ENCODE measurements at places on chromosomes 7 and 10.

GRCh38 chr10:92993699-92994272, 66.8 kb upstream of the CYP26C1 start:
- no peak for DNase-seq

- DNase-seq: no peak
Measured at GRCh38 chr7:121069346-121070100, 81.0 kb downstream of the CPED1 start.

DNA sequence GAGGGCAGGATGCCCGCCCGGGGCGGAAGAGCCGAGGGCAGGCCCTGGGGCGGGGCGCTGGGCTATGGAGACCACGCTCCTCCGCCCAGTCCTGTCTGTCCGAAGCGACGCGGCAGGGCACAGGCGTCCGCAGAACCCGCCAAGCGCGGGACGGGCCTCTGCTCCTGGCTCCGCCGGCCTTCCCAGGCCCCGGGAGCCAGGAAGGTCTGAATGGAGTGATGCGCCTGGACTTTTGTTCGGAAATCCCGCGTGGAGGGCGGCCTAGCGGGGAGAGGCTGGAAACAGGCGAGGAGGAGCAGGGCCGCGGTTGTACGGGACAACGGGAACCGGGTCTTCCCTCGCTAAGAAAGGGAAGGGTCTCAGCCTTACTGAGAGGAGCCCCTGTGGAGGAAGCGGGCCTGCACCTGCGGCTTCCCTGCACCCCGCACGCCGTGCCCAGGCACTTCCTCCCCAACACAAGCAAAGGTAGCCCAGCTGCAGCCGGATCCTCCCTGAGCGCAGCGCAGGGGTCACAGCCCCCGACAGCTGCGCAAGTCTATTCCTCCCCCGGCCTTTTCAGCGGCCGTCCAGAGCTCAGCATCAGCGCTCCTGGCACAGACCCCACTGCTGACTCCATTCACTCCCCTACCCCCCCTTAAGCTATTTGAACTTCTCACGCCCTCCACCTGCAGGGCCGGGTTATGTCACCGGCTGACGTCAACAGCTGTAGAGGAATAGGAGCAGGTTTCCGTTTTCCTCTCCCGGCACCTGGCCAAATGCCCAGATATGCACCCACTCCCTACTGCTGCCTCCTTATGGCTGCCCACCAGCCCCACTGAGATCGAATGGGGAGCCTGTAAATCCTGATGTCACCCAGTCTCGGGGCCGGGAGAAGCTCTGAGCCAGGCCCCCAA, 143.2 kb upstream of the RET start:
- no peak for DNase-seq

DNA sequence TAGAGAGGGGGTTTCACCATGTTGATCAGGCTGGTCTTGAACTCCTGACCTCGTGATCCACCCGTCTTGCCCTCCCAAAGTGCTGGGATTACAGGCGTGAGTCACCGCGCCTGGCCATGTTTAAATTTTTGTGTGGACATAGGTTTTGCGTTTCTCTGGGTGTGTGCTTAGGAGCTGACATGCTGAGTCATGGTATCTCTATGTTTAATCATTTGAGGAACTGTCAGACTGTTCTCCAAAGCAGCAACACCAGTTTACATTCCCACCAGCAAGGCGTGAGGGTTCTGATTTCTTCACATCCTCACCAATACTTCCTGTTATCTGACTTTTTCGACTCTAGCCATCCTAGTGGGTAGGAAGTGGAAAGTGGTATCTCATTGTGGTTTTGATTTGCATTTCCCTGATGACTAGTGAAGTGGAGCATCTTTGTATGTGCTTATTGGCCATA, 153.7 kb downstream of the DNAJB6 start:
- peak; percentile 51 for DNase-seq

GRCh38 chr7:125934955-125935354, 1005.3 kb upstream of the POT1 start:
- DNase-seq: no peak

GRCh38 chr10:61943674-61944378, 42.3 kb downstream of the ARID5B start:
- peak; percentile 82 for DNase-seq

DNA sequence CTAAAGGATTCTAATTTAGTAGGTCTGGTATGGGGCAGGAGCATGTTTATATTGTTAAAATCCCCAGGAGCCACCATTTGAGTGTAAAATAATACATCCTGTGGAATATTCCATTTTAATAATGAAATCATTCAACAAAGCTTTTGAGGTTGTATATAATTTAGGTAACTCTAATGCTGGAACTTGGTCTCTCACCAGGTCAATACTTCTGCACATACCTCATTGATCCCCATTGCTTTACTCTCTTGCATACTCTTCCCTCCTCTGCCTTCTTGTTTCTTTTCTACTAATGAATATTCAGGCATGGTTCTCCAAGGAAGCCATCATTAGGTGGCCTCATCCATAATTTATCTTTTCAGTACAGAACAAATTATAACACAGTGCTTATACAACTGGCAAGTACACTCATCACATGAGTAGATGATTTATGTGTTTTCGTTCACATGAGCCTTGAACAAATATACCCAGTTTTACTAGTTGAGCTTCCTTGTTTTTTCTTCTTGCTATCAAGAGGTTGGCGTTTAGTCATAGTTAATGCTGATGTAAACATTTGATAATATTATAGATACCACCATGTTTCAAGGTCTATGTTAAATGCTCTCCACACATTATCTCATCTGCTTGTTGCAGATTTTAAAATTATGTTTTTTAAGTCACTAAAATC, 7.2 kb downstream of the PALS2 start:
- no peak for DNase-seq

DNA sequence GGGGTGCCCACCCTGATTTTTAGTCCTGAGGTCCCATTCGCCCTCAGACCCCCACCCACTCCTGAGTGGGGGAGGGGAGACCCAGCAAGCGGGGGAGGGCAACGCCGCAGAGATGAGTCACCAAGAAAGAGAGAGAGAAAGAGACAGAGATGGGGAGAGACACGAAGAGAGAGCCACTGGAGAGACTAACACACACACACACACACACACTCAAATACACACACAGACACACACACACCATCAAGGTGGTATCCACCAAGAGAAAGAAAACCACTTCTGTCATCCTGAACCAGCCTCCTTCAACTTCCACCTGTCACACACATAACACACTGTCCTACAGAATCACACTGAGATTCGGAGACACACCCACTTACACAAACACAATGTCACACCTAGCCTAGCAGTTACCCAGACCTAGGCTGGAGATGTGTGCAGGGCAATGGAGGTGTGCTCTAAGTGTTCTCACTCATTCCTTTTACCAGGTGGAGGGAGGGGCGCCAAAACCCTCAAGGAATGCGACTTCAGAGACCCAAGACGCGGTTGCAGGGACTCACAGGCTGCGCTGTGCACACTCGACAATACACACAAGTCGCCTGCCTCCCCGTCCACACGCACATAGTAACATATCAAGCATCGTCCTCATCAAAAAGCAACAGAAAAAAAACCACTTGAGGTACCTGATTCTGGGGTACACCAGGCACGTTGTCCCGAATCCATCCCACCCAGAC, 3.9 kb upstream of the VGF start:
- no peak for DNase-seq

DNA sequence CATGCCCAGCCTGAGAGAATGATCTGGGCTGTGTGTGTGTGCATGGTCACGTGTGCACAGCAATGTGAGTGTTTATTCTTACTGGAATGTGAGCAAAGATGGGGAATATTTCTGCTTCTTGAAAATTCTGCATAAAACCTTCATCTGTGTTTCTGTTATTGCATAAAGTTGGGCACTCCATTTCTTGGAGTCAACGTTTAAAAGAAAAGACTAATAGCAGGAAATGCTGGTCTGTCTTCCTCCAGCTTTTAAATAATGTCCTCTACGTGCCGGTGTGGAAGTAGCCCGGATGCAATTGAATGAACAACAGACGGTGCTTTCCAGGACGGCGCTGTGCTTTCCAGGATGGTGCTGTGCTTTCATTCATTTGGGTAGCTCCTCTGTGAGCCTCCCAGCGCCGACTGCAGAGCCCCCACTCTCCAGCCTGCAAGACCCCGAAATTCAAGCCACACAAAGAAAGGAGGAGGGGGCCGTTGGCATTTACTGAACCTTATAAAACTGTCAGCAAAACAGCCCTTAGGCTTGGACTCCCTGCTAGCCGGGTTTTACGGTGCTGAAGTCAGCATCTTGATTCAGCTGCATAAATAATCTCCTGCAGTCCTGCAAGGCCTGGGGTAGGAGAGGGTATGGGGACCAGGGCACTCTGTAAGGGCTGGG, 158.2 kb upstream of the PRKCQ start:
- no peak for DNase-seq

GRCh38 chr7:69787736-69788431, 189.6 kb downstream of the AUTS2 start:
- DNase-seq: no peak

DNA sequence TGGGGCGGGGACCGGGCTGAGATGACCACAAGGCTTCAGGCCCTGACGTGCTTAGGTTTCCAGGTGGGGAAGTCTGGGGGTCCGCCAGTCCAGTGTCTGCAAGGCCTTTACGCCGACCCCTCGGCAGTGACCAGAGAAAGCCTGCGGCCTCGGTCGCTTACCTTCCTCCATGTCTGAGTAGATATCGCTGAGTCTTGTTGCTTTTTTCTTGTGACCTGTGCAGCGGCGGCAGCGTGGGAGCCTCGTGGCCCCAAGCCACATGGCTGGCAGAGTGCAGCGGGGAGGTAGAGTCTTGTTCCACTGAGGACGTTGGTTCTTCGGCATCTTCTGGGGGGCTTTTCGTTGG, 329 bp downstream of the NOLC1 start:
- peak; percentile 50 for DNase-seq

GRCh38 chr10:7046615-7047014, 364.2 kb downstream of the SFMBT2 start:
- peak; percentile 64 for DNase-seq

DNA sequence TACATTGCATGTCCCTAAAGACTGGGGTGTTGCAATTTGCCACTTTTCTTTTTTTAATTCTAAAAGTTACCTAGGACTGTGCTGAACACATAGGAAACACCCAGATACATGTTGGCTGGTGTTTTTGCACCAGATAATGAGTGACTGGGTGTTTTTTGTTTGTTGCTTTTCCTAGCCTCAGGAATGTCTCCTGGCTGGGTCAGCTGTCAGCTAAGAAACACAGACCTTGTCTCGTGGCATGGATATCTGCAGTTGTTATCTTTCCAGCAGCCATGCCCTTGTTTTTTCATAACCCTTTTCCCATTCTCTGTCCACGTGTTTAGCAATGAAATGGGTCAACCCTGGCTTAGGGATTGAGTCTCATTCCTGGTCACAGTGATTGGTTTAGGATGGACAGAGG, 433.9 kb upstream of the ZMIZ1 start:
- no peak for DNase-seq

GRCh38 chr10:117967149-117967650, 79.5 kb downstream of the RAB11FIP2 start:
- DNase-seq: no peak

DNA sequence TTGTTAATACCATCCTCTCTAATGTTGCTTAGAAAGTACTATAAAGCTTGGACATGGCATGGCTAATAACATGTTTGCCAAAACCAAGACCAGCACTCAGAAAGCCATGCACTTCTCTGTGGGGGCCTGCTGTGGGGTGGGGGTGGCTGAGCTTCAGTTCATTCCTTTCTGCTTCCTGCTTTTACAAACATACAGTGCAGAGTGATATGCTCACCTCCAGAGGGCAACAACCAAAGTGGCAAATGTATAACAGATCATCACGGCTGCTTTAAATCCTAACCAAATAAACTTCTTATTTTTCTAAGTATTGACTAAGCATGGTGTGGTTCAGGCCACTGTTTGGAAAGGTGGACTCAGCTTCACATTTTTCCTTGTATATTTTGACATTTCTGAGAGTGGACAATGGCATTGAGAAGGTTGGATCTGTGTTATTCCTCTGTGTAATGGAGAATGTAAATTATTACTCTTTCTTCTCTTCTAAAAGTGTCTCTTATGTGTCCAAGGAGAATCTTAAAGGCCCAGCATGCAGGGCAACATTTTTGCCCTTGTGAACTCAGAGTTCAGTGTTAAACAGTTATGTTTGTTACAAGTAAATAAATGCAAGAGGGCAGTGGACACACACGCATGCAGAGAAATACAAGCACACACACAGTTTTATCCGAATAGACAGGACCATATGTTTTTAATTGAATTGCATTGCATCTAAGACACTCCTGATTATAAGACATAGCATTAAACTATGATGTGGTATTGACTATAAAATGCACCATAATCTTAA, 186.1 kb downstream of the HERPUD2 start:
- no peak for DNase-seq

DNA sequence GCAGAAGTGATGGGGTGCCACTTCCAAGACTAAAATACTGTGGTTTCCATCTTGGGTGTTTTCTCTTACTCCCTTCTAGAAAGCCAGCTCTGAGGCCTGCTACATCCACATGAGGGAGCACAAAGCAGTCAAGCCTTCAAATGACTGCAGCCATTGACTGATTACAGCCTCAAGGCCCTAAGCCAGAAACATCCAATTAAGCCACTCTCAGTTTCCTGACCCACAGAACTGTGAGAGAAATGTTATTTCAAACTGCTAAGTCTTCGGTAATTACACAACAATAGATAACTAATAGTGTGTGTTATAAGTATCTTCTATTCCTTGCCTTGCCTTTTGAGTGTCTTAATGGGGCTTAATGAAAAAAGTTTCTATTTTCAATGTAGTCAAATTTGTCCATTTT, 24.8 kb downstream of the BRAF start:
- DNase-seq: peak; percentile 31

GRCh38 chr10:11294831-11295450, 277.3 kb downstream of the CELF2 start:
- no peak for DNase-seq

GRCh38 chr7:67771846-67772605, 775.4 kb downstream of the TYW1 start:
- DNase-seq: no peak

DNA sequence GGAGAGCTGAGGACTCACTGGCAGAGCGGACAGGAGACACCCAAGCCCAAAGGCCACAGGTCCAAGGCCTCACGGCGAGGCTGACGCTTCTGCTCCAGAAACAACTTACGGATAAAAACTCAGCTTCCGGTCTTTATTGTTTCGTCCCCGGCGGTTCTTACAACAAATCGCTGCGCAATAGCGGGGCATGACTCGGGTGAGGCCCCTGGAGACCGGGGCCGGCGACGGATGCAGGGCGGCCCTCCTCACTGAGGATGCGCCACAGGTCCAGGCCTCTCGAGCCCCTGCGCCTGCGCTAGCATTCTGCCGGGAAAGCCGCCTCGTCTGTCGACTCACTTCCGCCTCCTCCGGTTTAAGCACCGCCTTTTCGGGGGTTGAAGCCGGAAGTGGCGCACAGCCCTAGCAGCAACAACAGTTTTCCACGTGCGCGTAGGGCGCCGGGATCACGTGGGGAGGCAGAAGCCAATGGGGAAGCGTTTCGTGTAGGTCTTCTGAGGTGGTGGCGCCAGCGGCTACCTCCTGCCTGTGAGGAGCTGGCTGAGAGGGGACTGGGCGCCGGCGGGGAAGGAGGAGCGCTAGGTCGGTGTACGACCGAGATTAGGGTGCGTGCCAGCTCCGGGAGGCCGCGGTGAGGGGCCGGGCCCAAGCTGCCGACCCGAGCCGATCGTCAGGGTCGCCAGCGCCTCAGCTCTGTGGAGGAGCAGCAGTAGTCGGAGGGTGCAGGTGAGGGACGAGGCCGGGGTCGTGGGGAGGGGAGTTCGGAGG, at the start of the genes DNAJB9 and THAP5:
Gene DNAJB9 (plus strand): TSS at position 494 of the 765 bp plus-strand sequence. CDS start 1,853 bp downstream, outside the sequence.
Gene THAP5 (minus strand): TSS at position 326 of the 765 bp plus-strand sequence. CDS start 137 bp downstream, at position 189.
- DNase-seq: peak; percentile 100

- DNase-seq: no peak
Measured at GRCh38 chr10:112671743-112672142, 224.7 kb downstream of the VTI1A start.

GRCh38 chr7:111364413-111364812, 197.9 kb downstream of the IMMP2L start:
- DNase-seq: no peak

Data from GM12865 (cell line).